Central memory CD4-positive, alpha-beta T cell (primary cell): ENCODE measurements at places on chromosomes 4 and X.

DNA sequence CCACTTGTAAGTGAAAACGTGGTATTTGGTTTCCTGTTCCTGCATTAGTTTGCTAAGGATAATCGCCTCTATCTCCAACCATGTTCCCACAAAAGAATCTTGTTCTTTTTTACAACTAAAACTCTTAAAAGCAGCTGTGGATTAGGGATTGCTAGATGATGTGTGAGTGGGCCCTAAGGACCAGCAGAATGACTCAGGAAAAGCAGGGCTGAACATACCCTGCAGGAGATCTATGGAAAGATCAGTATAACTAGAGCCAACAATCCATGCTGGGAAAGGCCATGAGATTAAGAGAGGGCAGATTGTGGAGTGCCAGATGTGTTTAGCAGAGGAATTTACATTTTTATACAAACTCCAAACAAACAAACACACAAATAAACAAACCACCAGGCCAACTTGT is 128.4 kb upstream of the TMEM164 start:
- DNase-seq, result no peak

- no peak for DNase-seq
Observed at GRCh38 chr4:47827343-47828047, 10.4 kb downstream of the CORIN start.

DNA sequence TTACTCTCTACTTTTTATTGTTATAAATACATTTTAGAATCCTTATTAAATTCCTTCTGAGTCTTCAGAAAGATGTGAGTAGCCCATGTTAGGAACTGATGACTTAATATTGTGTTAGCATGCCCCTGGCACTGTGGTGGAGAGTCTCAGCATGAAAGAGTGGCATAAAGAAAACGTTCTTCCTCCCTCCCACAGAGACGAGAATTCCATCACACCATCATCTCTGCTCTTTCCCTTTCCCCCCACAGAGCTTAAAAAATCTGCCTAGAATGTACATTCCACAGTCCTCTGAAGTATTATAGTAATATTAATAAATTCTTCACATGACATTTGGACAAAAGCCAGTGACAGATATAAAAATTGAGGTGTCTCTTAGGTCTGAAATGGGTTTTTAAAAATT is 117.8 kb upstream of the DKK2 start:
- DNase-seq, result no peak

DNA sequence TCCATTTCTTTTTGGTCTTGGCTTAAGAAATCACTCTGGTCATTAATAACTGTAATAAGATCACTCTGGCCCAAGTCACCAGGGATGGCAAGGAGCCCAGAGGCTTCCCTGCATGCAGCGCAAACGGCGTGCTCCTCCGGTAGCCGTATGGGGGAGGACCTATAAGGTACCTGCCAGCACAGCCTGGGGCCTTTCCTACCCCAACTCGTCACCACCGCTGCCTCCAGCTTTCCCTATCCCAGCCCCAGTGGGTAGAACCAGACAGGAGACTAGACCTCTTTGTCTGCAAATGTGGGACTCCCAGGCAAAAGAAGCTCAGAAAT is 25.9 kb downstream of the HAND2 start:
- DNase-seq, result no peak

DNA sequence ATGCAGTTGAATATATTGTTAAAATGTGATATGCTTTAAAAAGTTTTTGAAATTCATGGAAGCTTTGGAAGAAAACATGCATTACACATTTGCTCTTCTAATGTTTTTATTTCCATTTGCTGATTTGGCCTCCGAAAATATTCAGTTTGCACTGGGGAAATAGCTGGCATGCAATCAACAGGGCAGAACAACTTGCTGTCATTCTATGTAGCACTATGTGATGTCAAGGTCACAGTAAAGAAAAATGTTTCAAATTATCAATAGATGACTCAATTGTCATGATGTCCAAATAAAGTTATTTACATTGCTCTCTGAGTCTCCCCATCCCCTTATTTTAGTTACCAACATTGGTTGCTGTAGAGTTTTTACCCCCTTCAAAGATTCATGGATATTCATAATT is 119.2 kb downstream of the TLL1 start:
- no peak for DNase-seq
